ENCODE measurements at places on chromosomes 11 and 22.

- no peak for DNase-seq
These were observed 1.5 kb downstream of the SLC43A1 start for GRCh38 chr11:57513911-57514537.

DNA sequence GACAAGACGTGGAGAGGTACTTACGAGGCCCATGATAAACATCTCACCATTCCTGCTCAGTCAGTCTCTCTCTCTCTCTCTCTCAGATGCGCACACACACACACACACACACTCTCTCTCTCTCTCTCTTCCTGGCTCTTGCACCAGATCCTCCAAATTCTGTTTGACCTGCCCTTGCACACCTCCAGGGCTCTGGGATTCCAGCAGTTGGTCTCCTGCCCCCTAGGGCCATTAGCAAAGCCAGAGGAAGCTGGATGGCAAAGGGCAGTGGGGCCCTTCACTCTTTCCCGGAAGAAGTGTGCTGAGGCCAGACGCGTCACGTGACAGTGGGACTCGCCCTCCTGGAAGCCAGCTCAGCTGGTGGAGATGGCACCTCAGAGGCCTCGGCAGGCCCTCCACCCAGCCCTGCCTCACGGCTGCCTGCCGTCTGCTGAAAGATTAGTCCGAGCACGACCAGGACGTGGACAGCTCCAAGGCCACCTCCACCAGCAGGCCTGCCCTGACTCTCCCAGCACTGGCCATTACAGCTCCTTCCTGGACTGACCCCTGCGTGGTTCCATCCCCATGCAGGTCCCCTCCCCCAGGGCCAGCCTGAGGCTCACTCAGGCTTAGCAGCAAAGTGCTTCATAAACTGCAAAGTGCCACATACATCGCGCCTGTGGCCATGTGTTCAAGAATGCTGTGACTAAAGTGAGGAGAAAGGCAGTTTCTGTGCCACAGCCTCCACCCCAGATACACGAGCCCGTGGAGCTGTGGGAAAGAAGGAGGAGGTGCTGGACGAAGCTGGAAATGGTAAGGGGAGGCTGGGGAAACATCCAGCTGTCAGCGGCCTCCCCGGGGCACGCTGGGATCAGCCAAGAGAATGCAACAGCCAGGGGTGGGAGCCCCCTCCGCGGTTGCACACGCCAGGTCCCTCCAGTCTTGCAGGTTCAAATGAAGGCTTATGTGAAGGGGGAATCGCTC, 3.7 kb downstream of the PDGFB start:
- DNase-seq: no peak

DNA sequence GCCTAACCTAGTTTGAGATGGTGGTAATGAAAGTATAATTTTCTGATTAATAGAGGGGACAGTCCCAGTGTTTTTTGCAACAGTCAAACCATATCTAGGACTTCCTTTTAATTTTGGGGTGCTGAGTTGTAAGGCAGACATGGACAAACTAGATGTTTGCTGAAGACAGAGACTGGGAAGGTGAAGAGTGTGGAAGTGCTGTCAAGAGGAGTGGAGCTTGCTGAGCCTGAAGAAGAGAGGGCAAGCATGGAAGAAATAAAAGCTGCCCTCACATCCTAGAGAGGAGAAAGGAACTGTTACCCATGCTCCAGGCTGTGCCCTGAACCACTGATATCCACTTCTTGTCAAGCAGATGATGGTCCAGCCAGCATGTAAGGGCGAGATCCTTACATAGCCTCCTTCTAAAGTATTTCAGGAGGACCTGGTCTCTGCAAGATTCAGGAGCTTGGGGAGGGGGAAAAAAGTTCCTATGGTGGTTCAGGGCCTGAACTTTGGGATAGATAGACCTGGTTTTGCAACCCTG, 51.4 kb downstream of the PRR5L start:
- DNase-seq: no peak

- DNase-seq: no peak
These were observed 12.3 kb upstream of the P2RY2 start for GRCh38 chr11:73205661-73206343.

DNA sequence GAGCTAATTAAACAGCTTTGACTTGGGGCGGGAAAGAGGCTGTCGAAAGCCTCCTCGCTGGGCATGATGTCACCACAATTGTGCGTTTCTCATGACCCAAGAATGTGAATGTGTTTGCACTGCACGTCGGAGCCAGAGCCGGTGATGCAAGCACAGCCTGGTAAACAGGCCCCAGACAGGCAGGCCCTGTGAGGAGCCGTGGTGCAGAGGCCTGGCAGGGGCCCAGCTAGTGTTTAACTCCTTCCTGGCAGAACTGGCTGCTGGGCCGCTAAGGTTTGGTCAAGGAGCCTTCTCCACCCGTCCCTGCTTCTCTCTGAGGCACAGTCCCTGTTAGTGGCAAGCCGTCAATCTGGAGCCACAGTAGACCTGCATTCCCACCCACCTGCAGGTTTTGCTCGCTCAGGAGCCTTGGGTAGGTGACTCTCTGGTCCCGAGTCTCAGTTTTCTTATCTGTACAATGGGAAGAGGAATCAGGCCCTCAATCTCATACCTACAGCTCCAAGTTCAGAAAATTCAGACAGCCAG, 25.4 kb upstream of the SMTN start:
- DNase-seq: no peak

DNA sequence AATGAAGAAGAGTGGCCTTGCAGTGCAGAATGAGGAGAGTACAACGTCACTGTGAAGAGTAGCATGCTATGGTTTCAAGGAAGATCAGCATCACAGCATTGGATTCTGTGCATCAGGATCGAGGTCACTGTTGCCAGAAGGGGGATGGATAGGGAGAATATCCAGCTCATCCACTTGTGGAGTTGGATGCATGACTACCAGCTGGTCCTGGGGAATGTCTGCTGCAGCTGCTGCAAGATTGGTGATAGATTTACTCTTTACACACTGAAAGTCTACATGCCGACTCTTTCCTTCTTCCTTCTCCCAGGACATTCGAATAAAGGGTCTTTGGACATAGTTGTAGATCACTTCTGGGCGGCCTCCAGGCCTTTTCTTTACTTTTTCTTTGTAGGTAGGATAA, 74.3 kb downstream of the BTBD10 start:
- DNase-seq: no peak

- DNase-seq: no peak
These were observed 120.9 kb downstream of the C11orf65 start for GRCh38 chr11:108346451-108346850.

DNA sequence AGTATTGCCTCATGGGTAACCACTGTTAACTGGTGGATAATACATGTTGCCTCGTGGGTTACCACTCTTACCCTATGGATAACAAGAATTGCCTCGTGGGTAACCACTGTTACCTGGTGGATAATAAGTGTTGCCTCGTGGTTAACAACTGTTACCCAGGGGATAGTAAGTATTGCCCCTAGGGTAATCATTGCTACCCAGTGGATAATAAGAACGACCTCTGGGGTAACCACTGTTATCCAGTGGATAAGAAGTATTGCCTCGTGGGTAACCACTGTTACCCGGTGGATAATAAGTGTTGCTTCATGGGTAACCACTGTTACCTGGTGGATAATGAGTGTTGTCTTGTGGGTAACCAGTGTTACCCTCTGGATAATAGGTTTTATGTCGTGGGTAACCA, 28.1 kb upstream of the NXPE4 start:
- no peak for DNase-seq

- no peak for DNase-seq
These were observed 97.2 kb downstream of the VPREB1 start for GRCh38 chr22:22341736-22342135.

- DNase-seq: no peak
These were observed 174.4 kb downstream of the MAML2 start for GRCh38 chr11:96168623-96169022.

DNA sequence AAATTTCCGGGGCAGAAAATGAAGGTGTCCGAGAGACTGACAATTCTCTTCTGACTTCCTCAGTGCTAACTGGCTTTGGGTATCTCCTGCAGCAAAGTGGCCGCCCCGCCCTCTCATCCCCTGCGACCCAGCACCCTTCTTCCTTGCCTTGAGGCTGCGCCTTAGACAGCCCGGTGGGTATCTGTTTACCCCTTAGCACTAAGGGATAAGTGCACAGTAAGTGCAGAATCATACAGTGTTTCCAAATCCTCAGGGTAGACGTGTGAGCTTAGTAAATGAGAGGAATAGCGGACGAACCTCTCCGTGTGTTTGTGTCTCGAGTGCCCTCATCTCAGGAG, 368 bp upstream of the CHORDC1 start:
- no peak for DNase-seq

DNA sequence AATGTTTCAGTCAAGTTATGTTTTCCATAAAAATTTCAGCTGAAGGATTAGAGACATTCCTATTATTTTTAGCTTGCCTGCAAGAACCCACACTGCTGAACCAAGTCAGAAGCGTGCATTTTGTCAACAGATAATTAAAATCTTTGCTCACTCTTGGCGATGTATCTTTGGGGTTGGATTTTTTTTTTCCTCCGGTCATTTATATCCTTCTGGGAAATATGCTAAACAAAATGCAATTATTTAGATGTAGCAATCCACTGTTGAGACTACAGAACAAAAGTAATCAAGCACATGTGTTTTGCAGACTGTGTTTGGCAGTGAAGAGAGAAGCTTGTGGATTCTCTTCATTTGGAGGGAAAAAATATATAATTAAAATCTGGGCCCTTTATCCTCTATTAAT, 15.3 kb upstream of the NELL1 start:
- DNase-seq: no peak

GRCh38 chr11:106234794-106235193, 157.3 kb downstream of the AASDHPPT start:
- DNase-seq: no peak

GRCh38 chr11:1337647-1338007, 28.2 kb upstream of the TOLLIP start:
- no peak for DNase-seq

- DNase-seq: no peak
These were observed 104.3 kb downstream of the MRTFA start for GRCh38 chr22:40531951-40532900.

DNA sequence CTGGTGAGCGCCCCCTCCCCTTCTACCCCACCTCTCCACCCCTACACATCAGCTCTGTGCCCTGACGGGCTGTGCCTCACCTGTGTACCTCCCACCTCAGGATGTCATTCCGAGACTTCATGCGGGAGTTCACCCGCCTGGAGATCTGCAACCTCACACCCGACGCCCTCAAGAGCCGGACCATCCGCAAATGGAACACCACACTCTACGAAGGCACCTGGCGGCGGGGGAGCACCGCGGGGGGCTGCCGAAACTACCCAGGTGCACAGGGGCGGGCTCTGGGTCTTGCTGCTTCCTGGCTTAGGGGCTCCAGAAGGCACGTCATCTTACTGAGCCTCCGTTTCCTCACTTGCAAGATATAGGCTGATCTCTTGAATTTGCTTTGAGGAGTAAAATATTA, 6.8 kb downstream of the CAPN1 start:
- no peak for DNase-seq

GRCh38 chr11:35057926-35058668, 80.9 kb upstream of the CD44 start:
- DNase-seq: no peak

DNA sequence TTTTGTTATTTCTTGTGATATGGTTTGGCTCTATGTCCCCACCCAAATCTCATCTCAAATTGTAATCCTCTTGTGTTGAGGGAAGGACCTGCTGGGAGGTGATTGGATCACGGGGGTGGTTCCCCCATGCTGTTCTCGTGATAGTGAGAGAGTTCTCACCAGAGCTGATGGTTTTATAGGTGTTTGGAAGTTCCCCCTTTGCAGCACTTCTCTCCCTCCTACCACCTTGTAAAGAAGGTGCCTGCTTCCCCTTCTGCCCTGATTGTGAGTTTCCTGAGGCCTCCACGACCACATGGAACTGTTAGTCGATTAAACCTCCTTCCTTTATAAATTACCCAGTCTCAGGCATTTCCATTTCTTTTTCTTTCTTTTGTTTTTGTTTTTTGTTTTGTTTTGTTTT, 24.4 kb upstream of the SIK2 start:
- DNase-seq: no peak

GRCh38 chr11:72411623-72412419, 22.5 kb downstream of the CLPB start:
- DNase-seq: no peak

DNA sequence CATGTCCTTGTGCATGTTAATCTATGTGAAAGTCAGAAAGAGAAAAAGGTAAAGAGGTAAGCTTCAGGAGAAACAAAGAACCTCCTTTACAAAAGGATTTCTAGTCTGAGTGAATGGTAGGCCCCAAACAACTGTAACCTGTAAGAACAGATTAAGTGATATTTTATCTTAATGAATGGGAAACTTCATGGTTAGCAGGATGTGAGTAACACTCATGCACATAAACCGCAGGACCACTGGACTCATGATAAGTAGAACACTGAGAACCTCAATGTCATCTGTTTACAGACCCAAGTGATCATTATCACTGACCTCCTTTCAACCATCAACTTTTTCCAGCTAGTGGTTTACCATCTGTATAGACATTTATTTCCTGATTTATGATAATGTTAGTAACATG, 19.9 kb downstream of the OR8G5 start:
- DNase-seq: no peak

DNA sequence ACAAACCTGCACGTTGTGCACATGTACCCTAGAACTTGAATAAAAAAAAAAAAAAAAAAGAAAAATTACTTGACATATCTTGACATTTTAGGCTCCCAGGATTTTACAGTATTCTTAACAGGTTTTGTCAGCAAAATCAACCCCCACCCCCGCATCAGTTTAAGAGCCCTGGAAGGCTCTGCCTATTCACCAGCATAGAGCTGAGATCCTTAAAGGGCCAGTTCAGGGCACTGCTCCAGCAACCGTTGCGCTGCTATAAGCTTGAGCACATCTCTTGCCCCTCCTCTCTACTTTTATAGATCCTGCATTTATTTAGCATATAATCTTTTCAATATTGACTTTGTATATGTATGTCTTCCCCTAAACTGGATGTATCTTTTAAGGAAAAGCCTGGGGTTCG, 697 bp upstream of the PAFAH1B2 start:
- no peak for DNase-seq

- DNase-seq: no peak
These were observed 10.2 kb upstream of the SF1 start for GRCh38 chr11:64788321-64789215.

- DNase-seq: no peak
These were observed 6.2 kb downstream of the SHISA8 start for GRCh38 chr22:41908411-41909309.

DNA sequence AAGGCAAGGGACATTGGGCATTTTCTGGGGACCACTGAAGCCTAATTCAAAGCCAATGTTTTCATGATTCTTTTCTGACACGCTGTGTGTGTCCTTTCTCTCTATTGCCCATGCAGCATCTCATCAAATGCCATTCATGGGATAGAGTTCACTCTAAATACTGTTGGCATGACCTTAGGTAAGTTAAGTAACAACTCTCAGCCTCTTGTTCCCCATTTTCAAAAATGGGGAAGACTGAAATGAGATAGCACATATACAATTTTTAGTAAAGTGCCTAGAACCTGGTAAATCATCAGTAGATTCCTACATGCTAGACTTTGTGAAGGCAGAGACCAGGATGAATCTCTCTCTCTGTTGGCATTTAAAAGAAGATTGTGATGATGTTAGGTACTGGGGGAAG, 12.7 kb upstream of the OR52K2 start:
- no peak for DNase-seq

All from GM12864 (cell line).